NCI-H524 treated with DMSO at 0.1 percent for 48 hours (cell line): ENCODE measurements at places on chromosomes 5 and 9.
A peak's percentile ranks its signal among the peaks of the same experiment; 100 is the strongest.

GRCh38 chr5:89437450-89438435, 554.8 kb upstream of the MEF2C start:
- no peak for DNase-seq

GRCh38 chr5:76425146-76425545, 22.1 kb downstream of the IQGAP2 start:
- no peak for DNase-seq

- DNase-seq, result no peak
Observed at GRCh38 chr9:117458066-117458465, 43.2 kb upstream of the ASTN2 start.

- no peak for DNase-seq
Observed at GRCh38 chr5:158200619-158201018, 341.7 kb upstream of the CLINT1 start.

DNA sequence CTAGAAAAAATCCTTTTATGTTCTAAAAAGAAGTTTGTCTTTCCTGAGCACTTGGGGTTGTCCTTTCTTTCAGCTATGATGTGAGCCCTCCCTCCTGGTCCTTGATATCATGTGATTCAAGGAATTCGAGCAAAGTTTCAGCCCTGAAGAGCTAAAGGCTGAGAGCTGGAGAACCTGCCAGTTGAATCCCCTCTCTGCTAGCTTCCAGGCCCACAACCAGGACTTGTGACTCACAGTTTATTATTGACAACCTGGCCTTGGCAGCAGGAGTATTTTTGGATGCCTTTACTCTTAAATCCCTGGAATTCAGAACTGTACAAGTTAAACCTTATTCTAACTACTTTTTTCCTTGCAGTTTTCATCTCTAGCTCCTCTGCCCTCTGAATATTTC, 182.8 kb downstream of the SPOCK1 start:
- no peak for DNase-seq

GRCh38 chr5:180683220-180683922, 34.0 kb upstream of the FLT4 start:
- DNase-seq, result no peak

- no peak for DNase-seq
Observed at GRCh38 chr9:122331523-122331927, 39.3 kb upstream of the PTGS1 start.

- peak; percentile 41 for DNase-seq
Observed at GRCh38 chr5:154244476-154244875, 53.9 kb downstream of the GALNT10 start.

GRCh38 chr5:96538808-96539250, 105.8 kb upstream of the PCSK1 start:
- no peak for DNase-seq

GRCh38 chr5:164470312-164470711, 964.9 kb downstream of the MAT2B start:
- no peak for DNase-seq

- DNase-seq, result peak; percentile 65
Observed at GRCh38 chr5:58828258-58828657, 245.4 kb downstream of the RAB3C start.

DNA sequence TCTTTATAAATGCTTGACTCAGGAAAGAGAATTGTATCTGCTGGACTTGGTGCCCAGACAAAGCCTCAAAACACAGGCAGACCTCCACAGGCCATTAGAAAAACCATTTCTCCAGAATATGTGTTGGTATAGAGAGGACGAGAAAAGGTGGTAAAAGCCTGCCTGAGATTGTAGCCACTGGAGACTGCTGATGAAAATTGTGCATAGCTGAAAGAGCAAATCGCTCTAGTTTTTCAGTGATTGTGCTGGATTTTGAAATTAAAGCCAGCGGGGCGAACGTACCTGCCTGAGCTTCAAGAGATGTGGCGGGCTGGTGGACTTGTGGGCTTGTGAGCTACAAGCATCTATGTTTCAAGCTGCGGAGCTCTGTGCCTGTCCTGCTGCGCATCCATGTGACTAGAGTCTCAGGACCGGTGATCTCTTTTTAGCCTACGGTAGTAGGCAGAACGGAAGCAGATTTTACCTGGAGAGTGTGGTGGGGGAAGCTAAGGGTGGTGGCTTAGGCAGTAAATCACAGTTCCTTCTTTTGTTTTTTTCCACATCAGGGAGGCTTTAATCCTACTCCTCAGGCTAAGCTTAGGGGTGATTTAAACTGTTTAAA, 193.6 kb downstream of the SREK1 start:
- no peak for DNase-seq

GRCh38 chr5:148002451-148002850, 61.3 kb upstream of the SPINK5 start:
- no peak for DNase-seq

DNA sequence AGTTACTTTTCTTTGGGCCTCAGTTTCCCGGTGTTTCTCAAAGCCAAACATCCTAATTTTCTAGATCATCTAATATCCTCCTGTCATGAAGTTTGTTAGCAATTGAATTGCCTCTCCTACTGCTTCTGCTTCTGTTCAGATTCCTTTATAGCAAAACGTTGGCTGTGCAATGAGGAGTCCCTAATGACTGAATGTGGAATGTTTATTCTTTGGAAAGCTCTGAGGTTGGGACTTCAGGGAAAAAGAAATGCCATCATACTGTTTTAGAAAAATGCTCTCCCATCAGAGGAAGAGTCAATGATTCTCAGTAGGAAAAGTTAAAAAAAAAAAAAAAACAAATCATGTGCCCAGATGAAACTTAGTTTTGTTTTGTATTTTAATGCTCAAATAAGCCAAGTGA, 268.7 kb upstream of the PAPPA start:
- no peak for DNase-seq

DNA sequence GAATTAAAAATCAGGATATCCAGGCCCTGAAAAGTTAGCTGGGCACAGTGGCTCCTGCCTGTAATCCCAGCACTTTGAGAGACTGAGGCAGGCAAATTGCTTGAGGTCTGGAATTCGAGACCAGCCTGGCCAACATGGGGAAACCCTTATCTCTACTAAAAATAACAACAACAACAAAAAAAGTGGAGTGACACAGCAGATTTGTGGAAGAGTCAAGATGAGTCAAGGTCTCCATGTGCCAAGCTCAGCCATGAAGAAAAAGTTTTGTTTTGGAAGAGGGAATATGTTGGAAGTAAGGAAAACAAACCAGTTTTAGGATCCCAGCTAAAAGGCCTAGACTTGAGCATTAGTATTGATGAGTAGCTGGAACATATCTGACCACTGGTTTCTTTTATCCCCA, 14.7 kb downstream of the LRRC70 start:
- DNase-seq, result no peak

- DNase-seq, result no peak
Observed at GRCh38 chr5:105730982-105731381, 1939.8 kb downstream of the EFNA5 start.

DNA sequence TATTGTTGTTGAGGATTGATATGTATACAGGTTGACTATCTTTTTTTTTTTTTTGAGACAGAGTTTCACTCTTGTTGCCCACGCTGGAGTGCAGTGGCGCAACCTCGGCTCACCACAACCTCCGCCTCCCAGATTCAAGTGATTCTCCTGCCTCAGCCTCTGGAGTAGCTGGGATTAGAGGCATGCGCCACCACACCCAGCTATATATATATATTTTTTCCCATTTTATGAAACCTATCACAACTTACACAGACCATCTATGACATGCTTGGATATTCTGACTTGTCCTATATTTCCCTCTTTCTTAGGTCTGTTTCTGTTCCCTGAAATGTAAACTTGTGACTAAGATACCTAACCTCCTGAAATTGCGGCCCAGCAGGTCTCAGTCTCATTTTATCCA, 5.0 kb downstream of the CD14 start:
- DNase-seq, result no peak

GRCh38 chr5:173774271-173774761, 113.8 kb upstream of the CPEB4 start:
- no peak for DNase-seq

- DNase-seq, result no peak
Observed at GRCh38 chr9:69045821-69046220, 10.3 kb downstream of the FXN start.

DNA sequence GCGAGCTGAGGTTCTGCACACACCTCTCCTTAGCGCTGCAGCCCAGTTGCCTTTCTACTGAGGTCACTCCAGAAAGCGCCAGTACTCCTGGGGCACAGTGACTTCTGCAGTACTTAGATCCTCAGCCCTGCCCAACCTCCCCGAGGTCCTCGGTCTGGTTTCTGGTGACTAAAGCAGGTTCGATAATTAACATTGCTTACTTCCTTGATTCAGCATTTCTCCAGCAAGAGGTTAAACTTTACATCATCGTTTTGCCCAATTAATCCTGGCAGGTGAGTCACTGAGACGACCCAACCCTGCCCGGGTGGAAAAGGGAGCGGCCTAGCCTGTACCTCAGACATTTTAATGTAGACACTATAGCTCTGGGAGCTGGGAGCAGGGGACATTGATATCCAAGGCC, 77.6 kb downstream of the PLAC8L1 start:
- no peak for DNase-seq

- DNase-seq, result no peak
Observed at GRCh38 chr5:54861212-54861894, 124.0 kb downstream of the ESM1 start.

GRCh38 chr5:7856855-7857254, 5.9 kb upstream of the CFAP90 start:
- DNase-seq, result peak; percentile 46

GRCh38 chr5:171702135-171702770, 83.4 kb upstream of the SMIM23 start:
- no peak for DNase-seq

DNA sequence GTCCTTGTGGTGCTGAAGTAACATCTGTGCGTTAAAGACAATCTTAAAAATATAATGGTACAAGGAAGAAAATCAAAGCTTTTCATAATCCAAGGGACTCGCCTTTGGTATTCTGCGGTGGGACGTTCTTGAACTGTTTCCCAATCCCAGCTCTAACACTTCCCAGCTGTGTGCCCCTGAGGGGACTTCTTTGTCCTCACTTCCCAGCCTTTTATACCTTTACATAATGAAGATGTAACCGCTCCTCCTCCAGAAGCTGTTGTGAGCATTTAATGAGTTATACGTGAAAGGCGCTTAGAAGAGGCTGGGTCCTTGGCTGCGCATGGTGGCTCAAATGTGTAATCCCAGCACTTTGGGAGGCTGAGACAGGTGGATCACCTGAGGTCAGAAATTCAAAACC, 16.9 kb downstream of the STK10 start:
- no peak for DNase-seq

DNA sequence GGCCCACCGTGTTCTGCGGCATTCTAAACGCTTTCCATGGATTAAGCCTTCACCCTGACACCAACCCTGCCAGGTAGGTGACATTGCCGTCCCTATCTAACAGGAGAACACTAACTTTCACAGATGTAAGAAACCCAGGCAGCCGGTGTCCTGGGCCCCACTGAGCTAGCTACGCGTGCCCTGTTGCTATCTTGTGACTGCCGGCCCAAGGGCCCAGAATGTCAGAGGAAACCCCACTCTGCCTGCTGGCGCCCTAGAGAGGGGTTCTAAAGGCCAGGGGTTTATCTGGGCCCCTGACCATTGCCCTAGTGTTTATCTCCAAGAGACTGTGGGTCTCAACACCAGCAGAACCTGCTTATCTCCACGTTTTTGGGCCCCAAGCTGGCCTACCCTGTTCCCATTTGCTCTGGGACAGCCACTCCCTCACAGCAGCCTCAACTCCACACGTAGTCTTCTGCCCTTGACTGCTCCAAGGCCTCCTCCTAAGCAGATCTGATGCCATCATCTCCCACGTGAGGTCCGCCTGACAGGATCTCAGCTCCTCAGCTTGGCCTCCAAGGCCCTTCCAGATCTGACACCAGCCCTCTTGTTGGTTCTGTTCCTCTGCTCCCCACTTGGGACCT, 18.1 kb upstream of the ZBTB34 start:
- DNase-seq, result no peak

DNA sequence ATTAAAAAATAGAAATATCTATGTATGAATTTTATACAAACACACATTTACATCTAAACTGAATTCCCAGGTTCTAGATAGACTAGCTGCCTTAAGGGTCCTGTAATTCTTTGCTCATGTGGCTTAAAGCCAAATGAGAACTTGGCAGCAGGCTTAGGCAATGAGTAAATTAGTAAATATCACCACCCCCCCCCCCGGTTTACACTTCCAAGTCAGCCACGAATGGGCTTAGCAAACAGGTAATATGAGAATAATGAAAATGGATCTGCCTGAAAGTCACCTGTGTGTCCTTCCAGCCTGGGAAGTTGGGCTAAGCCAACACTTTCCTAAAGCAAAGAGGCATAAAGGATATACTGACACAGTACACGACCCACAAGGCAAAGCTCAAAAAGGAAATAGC, 108.6 kb downstream of the KLHL3 start:
- DNase-seq, result no peak

- DNase-seq, result no peak
Observed at GRCh38 chr5:135426102-135427082, 20.8 kb downstream of the DCANP1 start.

GRCh38 chr9:79201636-79202035, 370.1 kb upstream of the TLE4 start:
- DNase-seq, result no peak

DNA sequence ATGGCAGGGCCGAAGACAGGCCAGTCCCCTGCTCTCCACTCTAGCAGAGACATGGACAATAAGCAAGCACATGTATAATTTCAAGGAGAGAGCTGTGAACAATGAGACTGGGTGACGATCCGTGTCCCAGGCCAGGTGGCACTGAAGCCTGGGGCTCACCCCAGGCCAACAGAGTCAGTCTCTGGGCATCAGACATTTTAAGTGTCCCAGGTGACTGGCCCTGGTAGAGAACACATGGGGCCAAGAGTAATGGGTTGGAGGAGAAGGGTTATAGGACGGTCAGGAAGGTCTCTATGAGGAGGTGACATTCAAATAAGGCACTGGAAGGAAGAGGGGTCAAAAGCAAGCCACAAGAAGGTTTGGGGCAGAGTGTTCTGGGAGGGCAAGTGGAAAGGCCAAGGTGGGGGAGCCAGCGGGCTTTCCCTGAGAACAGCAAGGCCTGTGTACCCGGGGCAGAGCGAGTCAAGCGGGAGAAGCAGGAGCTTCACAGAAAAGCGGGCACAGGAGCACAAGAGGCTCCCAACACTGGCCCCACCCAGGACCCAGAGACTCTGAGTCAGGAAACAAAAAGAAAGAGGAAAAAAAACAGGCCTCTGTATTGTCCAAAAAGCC, 1.1 kb upstream of the AKNA start:
- DNase-seq, result no peak

- DNase-seq, result no peak
Observed at GRCh38 chr5:117143406-117143805, 568.8 kb upstream of the SEMA6A start.

DNA sequence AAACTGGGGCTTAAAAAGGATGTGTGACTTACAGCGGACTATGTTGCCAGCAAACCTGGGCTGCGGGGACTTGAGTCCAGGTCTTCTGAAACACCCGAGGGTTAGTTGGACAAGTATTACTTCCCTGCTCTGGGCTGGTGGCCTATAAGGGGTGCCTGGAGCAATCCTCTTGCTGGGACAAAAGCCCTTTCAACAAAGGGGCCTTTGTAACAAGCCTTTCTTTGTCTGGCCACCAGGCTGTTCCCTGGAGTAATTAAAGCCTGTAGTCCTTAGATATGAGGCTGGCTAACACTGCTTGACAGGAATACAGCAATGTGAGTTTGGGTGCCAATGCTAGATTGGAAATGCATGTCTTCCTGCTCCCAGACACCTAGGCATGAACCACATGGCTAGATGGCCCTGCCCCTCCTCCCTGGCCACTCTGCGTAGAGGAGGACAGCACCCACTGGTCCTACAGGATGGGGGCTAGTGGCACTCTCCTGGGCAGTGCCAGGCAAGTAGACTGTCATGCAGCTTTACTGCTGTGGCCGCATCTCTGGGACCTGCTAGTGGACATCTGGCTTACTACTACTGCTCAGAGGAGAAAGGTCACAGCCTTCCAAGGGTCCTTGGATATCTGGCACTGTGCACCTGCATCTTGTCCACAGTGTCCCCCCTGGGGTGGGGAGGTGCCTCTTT, 343.1 kb downstream of the ZSWIM6 start:
- DNase-seq, result no peak
